HFFc6 (cell line): ENCODE measurements at places on chromosomes 7 and 10.

GRCh38 chr10:61452151-61452651 is 980 bp downstream of the TMEM26 start:
- no peak for DNase-seq

- no peak for DNase-seq
Measured at GRCh38 chr7:2577914-2578680, 19.3 kb downstream of the IQCE start.

- no peak for DNase-seq
Measured at GRCh38 chr10:74704629-74705357, 121.6 kb upstream of the KAT6B start.

DNA sequence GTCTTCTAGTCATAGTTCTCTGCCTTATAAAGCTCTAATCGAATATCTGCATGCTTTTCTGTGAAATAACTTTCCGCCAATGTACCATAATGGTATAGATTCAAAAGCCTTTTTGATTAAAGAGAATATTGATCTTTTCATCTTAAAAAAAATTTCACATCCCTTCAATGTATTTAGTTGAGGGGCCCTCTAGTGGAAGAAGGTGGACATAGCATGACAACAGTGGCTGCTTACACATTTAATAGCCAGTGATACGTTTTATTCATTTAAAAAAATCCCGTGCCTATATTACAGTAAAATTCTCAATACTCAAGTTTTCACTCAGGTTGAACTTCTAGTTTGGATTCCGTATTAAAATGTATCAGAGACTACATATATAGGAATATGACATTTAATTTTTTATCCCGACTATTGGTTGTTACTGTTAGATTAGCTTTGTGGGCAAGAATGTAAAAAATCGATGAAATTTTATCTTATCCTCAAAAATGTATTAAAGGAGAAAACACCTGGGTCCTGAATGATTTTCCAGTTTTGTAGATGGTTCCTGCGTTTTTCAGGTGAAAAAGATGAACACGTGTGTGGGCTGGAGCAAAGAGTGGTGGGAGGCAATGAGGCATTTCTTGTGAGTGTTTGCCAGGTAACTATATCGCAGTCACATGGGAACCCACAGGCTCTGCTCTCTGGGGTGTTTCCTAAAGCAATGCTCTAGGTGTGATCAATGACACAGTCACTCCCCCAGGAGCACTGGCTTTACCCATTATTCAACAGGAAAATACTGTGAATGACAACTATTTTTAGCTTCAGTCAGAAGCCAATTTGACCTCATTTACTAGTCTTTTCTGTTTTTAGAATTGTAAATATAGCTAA is 24.1 kb upstream of the PNLIP start:
- peak; percentile 29 for DNase-seq

DNA sequence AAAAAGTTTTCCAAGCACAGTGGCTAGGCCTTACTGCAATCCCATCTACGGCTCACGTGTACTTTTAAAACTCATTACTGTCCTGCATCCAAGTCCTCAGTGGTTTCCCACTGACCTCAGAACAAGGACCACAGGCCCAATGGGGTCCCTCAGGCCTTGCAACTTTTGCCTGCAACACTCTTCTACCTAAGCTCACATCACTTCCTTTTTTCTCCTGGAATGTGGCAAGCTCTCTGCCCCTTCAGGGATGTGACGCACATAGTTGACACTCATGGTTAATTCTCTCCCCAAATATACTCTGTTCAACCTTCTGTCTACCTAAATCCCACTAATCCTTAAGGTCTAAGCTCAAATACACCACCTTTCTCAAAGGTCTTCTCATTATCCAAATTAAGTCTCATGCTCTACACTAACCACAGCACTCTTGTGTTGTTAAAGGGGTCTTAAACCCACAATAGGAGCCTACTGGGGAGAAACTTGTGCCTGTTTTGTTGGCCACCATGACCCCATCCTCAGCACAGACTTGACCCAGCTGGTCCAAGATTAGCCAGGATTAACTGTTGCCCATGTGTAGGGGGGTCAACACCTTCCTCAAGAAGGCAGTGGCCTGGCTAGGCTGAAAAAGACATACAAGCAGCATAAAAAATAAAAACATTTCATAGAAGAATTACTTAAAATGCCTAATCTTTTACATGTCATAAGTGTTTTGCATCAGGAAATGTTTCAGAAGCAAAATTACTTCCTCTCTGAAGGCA is 15.2 kb downstream of the HNRNPF start:
- no peak for DNase-seq

GRCh38 chr7:98493030-98493778 is 92.3 kb upstream of the BAIAP2L1 start:
- DNase-seq = no peak

DNA sequence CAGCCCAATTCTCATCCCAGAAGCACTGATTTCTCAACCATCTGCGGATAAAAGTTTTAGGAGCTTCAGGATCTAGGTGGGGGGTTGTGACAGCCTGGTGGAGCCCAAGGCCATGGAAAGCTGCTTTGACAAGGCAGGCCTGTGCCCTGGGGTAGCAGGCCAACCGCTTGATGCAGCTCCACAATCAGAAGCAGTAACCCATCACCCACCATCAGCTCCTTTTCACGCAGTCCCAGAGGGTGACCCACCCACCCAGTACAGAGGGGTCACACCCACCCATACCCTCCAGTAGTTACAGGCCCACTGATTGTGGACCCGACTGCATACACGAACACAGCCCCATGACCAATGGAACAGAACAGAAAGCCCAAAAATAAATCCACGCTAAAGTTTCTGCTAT is 253.9 kb downstream of the AHR start:
- DNase-seq = no peak

DNA sequence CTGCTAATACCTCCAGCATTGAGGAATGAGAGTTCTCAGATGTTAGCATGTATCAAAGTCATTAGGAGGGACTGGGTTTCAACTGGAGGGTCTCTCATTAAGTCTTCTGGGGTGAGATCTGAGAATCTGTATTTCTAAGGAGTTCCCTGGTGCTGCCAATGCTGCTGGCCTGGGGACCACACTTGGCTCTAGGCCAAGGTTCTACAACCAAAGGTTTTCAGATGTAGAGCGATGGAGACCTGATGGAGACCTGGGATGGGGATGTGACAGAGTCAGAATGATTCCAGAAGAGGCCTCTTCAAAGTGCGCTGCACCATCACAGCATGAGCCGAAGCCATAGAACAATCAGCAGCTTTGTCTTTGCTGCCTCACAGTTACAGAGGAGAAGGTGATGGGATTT is 27.2 kb downstream of the ST8SIA6 start:
- no peak for DNase-seq

GRCh38 chr7:147659036-147659995 is 931.2 kb upstream of the C7orf33 start:
- DNase-seq = no peak

GRCh38 chr10:78875932-78876331 is 192.8 kb upstream of the ZMIZ1 start:
- no peak for DNase-seq

DNA sequence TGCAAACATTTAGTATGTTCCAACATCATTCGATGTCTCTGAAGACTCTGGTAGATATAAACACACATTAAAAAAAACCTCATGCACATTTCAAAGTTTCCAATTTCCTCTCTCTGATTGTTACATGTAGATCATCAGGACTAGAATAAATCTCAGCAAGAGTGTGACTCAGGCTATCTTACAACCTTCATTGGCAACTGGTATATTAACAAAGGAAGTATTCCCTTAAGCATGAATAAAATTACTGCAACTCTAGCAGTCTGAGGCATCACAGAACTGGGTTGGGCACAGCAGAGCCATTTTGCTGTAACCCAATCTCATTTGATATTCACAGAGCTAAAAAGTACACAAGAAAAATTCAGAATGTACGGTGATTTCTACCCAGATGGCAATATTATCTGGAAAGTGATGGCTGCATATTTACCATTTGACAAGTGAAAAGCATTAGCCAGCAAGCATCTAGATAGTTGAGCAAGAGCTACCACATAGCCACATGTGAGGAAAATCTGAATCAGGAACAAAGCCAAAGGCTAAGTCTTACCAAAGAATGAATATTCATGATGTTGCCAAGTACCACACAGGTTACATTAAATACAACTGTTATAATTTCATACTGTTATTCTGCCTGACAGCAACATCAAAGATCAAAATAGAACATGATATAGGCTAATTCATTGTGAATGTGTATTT is 232.2 kb downstream of the CRPPA start:
- peak; percentile 4 for DNase-seq

DNA sequence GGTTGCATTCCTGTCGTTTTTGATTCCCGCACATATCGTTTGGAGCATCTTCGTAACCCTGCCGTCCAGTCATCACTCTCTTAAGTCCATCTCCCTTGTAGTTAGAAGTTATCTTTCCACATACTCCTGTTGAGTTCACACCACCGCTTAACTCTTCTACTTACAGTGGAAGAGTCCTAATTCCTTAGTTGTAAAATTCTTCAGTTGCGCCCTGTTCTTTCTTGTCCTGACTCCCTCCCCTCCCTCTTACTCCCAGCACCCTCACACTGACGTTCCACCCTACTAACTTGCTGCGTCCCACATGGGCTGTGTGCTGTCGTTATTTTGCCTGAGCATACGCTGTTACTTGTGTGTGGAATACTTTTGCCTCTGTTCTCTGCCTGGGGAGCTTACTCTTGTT is 11.7 kb downstream of the DNAJB6 start:
- no peak for DNase-seq

- no peak for DNase-seq
Measured at GRCh38 chr7:5752663-5753062, 28.8 kb downstream of the RNF216 start.

DNA sequence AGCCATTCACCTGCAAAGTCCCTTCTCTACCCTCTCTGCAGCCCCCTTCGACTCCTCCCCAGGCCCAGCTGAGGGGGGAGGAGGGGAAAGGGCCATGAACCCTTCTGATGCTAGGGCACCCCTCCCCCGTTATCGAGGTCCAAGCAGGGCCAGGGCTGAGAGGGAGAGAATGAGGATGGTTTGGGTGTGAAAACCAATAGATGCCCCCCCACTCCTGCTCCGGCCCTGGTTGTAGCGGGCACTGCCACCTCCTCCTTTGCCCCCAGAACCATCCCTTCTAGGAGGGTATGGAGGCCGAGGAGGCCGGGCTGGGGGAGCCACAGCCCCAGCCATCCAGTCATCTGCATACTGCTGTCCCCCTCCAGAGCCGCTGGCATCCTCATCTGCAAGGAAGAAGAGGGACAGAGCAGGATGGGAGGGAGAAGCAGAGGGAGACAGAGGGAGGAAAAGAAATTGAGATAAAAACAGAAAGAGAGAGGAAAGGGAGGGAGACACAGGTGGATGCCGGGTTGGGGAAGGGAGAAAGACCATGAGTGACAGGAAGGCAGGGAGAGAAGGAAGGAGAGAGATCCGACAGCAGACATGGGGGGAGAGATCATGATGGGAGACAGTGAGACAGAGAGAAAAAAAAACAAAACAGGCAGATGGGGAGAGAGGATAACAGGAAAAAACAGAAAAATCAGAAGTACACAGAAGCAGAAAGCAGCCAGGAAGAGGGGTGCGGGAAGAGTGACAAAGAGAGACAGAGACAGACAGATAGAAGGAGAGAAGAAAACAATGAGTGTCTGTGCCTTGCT is 1.9 kb upstream of the GAL3ST4 start:
- no peak for DNase-seq

DNA sequence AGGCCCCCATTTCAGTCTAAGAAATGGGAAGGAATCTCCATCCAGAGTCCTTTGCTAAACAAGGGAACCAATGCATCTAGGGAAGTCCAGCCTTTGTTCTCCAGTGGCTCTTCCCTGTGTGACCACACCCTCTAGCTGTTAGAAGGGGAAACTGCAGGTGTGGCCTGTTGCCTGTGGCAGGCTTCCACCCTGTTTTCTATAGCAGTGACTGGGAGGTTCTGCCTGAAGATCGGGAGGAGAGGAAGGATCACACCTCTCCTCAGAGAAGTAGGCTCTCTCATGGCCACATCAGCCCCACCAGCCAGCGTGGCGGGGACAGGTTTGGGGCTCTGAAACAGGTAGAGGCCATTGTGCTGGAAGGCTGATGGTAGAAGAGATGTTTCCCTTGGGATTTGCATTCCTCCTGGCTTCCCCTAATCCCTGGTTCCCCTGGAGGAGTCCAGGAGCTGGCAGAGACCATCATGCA is 47.7 kb upstream of the TRIM8 start:
- DNase-seq = peak; percentile 55

GRCh38 chr7:142790056-142790455 is 19.3 kb downstream of the PRSS2 start:
- DNase-seq = no peak

DNA sequence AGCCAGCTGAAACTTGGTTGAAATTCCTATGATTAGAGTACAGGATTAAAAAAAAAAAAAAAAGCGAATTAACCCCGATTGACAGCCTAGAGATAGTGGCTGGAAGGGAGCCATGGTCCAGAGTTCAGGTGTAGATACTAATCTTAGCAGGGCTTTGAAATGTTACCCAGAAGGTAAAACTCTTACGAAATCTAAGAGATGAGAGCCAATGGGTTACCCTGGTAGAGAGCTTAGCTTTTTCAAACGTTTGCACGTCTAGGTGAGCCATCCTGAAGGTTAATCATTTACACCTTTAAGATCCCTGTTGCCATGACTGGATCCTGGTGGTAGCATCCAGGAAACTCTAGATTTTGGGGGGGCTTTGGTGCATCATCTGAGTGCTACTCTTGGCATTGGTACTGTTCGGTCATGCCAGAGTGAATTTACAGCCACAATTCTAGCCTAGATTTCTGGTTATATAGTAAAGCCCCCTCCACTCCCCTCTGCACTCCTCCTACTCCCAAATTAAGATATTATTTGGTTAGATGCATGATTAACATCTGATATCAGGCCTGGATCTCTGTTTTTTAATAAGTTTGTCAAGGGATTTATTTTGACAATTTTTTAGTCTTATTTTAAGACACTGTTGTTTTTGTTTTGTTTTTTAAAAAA is 1.2 kb downstream of the AGFG2 start:
- DNase-seq = no peak

DNA sequence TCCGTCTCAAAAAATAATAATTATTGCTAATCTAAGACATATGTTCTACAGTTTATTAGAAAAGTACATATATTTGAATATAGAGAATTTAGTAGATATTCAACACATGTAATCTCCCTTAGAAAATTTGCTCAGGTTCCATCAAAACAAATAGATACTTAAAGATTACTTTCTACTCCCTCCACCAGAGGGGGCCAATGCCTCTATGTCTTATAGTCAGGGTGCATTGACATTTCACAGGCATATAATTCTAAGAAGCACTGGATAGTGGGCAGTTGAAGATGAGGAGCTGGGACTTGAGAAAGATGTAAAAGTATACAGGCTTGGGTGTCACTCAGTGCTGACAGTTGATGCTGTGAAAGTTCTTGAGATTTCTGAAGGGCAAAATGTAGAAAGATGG is 301.6 kb upstream of the HPS1 start:
- DNase-seq = peak; percentile 45

GRCh38 chr7:131056007-131056406 is 271.7 kb upstream of the MKLN1 start:
- DNase-seq = no peak

- DNase-seq = no peak
Measured at GRCh38 chr10:46251857-46252847, 34.6 kb upstream of the ANTXRL start.
